ENCODE measurements at places on chromosomes 13 and 19. TPM values are rescaled to one million over a fixed set of nuclear protein-coding genes. Genes with fewer than 3 reads are reported as not detected.

GRCh38 chr13:111211789-111212516 is 96.8 kb downstream of the ARHGEF7 start:
- no peak for DNase-seq

DNA sequence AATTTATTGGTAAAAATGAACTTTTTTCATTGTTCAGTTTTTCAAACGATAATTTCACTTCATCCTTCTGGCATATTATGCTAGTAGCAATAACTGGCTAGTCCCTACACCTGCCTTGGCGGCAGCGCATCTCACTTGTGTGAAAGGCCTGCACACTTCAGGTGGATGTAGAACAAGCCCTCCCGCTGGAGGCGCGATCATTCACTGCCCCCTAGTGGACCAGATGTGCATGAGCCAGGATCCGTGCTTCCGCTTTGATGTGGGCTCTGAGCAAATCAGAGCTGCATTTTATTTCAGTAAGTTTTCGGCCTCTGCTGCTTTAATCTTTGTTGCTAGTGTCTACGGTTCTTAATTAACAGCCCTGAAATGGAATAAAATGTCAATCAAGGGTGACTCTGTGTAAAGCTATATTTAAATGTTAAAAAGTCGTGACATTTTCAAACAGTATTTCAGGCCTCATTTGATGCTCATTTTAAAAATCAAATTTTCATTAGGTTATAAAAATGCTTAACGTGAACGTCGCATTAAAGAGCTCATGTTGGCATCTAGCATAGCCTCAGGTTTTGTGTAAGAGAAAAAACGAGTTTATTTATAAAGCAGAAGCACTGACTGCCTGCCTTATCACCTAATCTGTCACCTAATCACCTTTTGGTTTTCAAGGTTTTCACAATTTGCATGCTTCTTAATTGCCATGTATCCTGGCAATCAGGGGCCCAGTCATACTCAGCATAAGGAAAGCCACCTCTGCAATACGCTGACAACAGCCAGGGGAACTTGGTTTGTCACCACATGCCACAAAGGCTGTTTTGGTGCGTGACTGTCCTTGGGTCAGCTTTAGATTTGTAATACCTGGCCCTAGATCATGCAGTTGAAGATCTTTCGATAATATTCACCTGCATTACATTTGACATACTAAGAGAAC is 112.2 kb downstream of the TEX26 start:
- peak; percentile 90 for DNase-seq

DNA sequence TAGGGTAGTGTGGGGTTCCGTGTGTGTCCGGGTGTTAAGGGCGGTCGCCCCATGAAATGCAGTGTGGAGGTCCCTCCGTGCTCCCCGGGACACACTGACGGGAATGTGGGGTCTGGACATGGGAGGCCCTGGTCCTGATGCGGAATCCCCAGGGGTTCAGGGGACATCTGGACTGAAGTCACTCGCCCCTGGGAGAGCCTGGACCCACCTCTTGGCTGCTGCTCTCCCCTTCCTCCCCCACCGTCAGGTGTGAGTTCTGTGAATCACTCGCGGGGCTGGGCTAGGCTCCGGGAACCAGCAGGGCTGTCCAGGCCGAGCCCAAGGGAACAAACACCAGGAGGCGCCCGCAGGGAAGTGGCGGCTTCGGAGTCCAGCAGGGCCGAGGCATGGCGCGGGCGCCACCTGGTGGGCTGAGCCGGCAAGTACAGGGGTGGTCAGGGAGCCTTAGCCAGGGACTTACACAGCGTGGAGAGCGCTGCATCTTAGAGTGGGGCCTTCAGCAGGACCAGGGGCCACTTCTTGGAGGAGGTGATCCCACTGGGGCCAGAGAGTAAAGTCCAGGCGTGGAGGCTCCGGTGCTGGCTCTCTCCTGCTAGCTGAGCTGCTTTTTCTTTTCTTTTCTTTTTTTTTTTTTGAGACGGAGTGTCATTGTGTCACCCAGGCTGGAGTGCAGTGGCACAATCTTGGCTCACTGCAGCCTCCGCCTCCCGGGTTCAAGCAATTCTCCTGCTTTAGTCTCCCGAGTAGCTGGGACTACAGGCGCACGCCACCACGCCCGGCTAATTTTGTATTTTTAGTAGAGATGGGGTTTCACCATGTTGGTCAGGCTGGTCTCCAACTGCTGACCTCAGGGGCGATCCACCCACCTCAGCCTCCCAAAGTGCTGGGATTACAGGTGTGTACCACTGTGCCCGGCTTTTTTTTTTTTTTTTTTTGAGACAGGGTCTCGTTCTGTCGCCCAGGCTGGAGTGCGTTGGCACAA is 20.1 kb downstream of the WTIP start:
- peak; percentile 94 for DNase-seq

RUBCNL gene
- total RNA-seq, result 0.24 TPM

LYPD3 gene
- total RNA-seq, result 4.6 TPM

SLITRK6 gene
- total RNA-seq, result 24.6 TPM
